ENCODE measurements at places on chromosomes 13 and 19. TPM values are rescaled to one million over a fixed set of nuclear protein-coding genes. Genes with fewer than 3 reads are reported as not detected.

DNA sequence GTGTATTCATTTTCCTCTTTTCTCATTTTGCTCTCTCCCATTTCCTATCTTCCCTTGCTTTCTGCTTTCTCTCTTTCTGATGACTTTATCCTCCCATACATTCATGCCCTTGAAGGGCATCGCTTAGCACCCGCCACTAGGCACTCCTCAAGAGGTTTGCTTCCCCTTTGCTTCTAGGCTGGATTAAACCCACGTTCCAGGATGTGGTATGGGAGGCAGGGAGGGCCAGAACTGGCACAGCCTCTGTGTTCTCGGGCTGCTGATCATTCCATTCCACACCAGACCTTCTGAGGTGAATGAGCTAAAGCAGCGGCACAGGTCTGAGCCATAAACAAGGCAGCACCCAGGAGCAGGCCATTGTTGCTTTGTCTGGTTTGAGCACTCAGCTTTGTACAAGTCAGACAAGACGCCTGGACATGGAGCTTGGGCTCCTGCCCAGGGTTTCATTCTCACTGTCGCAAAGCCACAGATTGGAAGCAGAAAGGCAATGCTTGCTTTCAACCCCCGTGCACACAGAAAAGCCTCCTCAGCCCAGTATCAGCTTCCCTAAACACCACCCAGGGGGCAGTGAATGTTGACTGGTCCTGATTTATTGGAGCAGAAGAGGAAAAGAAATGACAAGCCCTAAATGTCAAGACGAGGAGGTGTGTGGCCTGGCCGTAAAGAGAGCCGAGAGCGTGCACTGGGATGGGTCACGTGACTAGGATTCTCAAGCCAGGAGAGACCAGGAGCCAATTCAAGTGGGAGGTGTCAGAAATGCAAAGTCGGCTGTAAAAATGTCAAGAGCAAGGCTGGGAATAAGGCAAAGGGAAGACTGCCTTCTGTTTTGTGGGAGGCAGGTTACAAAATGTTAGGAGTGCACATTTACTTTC lies 218.0 kb upstream of the SERP2 start:
- peak overlapping the region; percentile 7 for H3K27ac ChIP-seq
- H3K27me3 ChIP-seq, result no peaks in the 10 kb centered on the region
- peak; percentile 75 for DNase-seq
- H3K36me3 ChIP-seq, result no peaks in the 10 kb centered on the region

- H3K27ac ChIP-seq, result no peak overlapping the region
- H3K27me3 ChIP-seq, result no peaks in the 10 kb centered on the region
- peaks cover 15% of the 10 kb centered on the region for H3K36me3 ChIP-seq
- no peak for DNase-seq
- no peak overlapping the region for H3K4me3 ChIP-seq
These were observed 17.3 kb downstream of the ZNF229 start for GRCh38 chr19:44430956-44431355.

DNA sequence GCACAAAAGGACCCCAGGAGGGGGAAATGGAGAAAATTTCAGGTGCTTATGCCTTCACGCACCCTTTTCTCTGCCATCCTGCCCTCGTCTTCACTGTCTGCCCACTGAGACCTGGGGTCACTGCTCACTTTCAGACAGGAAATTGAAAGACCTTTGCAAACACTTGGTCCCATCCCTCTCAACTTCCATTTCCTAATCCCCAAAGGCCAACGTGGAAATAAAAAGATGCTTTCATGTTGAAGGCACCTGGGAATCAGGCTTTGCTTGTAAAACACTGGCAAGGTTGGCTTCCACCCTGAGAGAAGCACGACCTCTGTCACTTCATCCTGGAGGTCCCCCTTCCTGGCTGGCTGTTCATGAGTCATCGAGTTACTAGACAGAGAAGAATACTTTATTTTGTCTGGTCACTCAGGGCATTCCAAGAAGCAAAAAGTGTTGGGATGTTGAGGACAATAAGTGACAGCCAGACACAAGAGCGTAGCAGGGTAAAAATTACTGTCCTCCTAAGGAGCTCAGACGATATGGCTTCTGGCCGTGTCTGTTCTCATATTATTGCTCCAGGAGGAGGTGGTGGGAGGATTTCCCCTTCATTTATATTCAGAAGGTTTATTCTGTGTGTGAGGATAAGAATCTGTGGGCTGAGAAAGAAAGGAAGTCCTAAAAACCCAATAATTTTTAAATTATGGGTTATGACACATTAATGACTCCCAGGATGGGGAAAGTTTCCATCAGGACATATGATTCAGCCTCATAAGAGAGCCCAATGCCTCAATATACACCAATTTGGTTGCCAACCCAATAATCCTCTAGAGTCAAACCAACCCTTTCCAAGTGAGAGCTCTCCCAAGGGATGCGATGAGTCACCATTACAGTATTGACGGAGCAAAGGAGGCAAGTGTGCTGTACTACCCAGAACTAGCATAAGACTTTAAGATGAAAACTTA lies 409.0 kb downstream of the COG6 start:
- H3K36me3 ChIP-seq, result no peaks in the 10 kb centered on the region
- H3K27me3 ChIP-seq, result no peaks in the 10 kb centered on the region
- peak; percentile 47 for DNase-seq
- no peak overlapping the region for H3K4me3 ChIP-seq
- peak overlapping the region; percentile 93 for H3K27ac ChIP-seq

PRRG2 gene
- 4.9 TPM for total RNA-seq

TRAPPC6A gene
- total RNA-seq, result not detected

DNA sequence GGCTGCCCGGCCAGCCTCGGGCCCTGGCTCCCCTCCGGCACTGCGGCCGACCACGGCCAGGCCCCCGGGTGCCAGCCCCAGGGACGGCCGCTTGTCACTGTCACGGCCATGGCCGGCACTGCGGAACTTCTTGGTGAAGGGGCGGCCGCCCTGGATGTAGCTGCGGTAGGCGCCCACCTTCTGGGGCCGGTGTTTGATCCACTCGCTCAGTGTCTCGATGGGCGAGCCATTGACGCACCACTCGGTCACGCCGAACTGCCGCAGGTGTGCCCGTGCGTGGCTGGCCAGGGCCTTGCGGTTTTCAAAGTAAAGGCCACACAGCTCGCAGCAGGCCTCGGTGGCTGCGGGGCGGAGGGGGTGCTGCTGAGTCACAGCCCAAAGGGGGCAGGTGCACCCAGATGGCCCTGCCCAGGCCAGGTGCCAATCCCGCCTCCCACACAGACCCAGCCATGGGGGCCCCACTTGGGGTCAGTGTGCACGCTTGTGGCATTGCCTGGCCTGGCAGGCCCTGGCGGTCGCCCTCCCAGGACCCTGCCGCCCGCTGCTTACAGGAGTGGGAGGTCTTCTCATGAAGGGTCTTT lies 6.0 kb upstream of the AKAP8L start:
- no peak for DNase-seq
- H3K36me3 ChIP-seq, result peaks cover 34% of the 10 kb centered on the region
- no peaks in the 10 kb centered on the region for H3K27me3 ChIP-seq
- peaks cover 21% of the 10 kb centered on the region for H3K4me1 ChIP-seq
- H3K27ac ChIP-seq, result no peak overlapping the region

GRCh38 chr13:77313923-77314322 lies 13.0 kb downstream of the MYCBP2 start:
- H3K4me3 ChIP-seq, result no peak overlapping the region
- H3K36me3 ChIP-seq, result no peaks in the 10 kb centered on the region
- DNase-seq, result no peak
- H3K4me1 ChIP-seq, result peaks cover 20% of the 10 kb centered on the region
- no peaks in the 10 kb centered on the region for H3K27me3 ChIP-seq

- H3K4me1 ChIP-seq, result peaks cover 49% of the 10 kb centered on the region
- H3K36me3 ChIP-seq, result no peaks in the 10 kb centered on the region
- H3K4me3 ChIP-seq, result no peak overlapping the region
- H3K27me3 ChIP-seq, result no peaks in the 10 kb centered on the region
- peak; percentile 88 for DNase-seq
- peak overlapping the region; percentile 85 for H3K27ac ChIP-seq
These were observed 23.1 kb downstream of the TBC1D4 start for GRCh38 chr13:75458696-75459422.

DBP gene
- 2.0 TPM for total RNA-seq

IGFL2 gene
- not detected for total RNA-seq

GRCh38 chr13:24161010-24161775 lies 673 bp downstream of the SPATA13 start:
- no peaks in the 10 kb centered on the region for H3K27me3 ChIP-seq
- H3K4me3 ChIP-seq, result peak overlapping the region; percentile 74
- peak overlapping the region; percentile 98 for H3K27ac ChIP-seq
- peaks cover 50% of the 10 kb centered on the region for H3K4me1 ChIP-seq

DNA sequence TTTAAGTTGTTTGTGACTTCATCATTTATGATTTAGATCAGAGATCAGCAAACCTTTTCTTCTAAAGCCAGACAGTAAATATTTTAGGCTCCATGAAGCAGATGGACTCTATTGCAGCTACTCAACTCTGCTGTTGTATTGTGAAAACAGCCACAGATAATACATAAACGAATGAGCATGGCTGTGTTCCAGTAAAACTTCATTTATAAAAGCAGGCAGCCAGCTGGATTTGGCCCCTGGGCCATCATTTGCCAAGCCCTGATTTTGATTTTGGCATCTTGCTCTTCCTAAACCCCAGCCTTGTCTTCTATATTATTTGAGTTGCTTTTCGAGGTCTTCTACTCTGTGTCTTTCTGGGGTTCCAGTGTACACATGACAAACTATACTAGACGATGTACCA lies 41.3 kb downstream of the RNASEH2B start:
- no peak overlapping the region for H3K4me3 ChIP-seq
- no peaks in the 10 kb centered on the region for H3K4me1 ChIP-seq
- DNase-seq, result no peak
- no peak overlapping the region for H3K27ac ChIP-seq
- H3K36me3 ChIP-seq, result peaks cover 3% of the 10 kb centered on the region
- H3K27me3 ChIP-seq, result no peaks in the 10 kb centered on the region
